ENCODE measurements at places on chromosomes 12 and 14. TPM values are rescaled to one million over a fixed set of nuclear protein-coding genes. Genes with fewer than 3 reads are reported as not detected.

SCNN1A gene
- total RNA-seq = 0.57 TPM

IL23A gene
- total RNA-seq = not detected

ART4 gene
- total RNA-seq = under 0.01 TPM

TMEM260 gene
- total RNA-seq = 17.9 TPM

PMCH gene
- not detected for total RNA-seq

ERP29 gene
- 26.6 TPM for total RNA-seq

YAF2 gene
- total RNA-seq = 19.2 TPM

FAM222A gene
- 1.3 TPM for total RNA-seq

SMCO3 gene
- total RNA-seq = not detected

LUM gene
- total RNA-seq = 151 TPM

CABP1 gene
- total RNA-seq = not detected

MGST1 gene
- 25.5 TPM for total RNA-seq

ZC2HC1C gene
- total RNA-seq = 2.3 TPM

PTGER2 gene
- 9.7 TPM for total RNA-seq

KRT80 gene
- total RNA-seq = 0.22 TPM

SMARCC2 gene
- total RNA-seq = 50.1 TPM

SP1 gene
- total RNA-seq = 62.7 TPM

KRT5 gene
- total RNA-seq = 1.7 TPM

CRIP1 gene
- 7.3 TPM for total RNA-seq

DCN gene
- 1,080 TPM for total RNA-seq

KCNA5 gene
- total RNA-seq = not detected

CLIP1 gene
- total RNA-seq = 56.7 TPM

TEDC1 gene
- total RNA-seq = 2.6 TPM

TAS2R9 gene
- total RNA-seq = not detected

ZNF385A gene
- total RNA-seq = 1.1 TPM

TSPAN9 gene
- total RNA-seq = 23.0 TPM

STAC3 gene
- total RNA-seq = 0.43 TPM

PPFIA2 gene
- total RNA-seq = not detected

CD69 gene
- total RNA-seq = 1.9 TPM

HSPB8 gene
- 13.7 TPM for total RNA-seq

LYZ gene
- total RNA-seq = 1.0 TPM

TAS2R14 gene
- total RNA-seq = 4.4 TPM

SAMD15 gene
- total RNA-seq = 3.6 TPM

MMP14 gene
- 991 TPM for total RNA-seq

GPR137C gene
- 0.43 TPM for total RNA-seq

KRT73 gene
- total RNA-seq = not detected

TAS2R7 gene
- not detected for total RNA-seq

ACSS3 gene
- total RNA-seq = 7.7 TPM

GPRC5D gene
- not detected for total RNA-seq

CLEC4D gene
- total RNA-seq = not detected

DEGS2 gene
- not detected for total RNA-seq

ZNF891 gene
- 0.44 TPM for total RNA-seq

HIF1A gene
- 648 TPM for total RNA-seq

KCNH5 gene
- total RNA-seq = not detected

AVPR1A gene
- not detected for total RNA-seq

HAL gene
- not detected for total RNA-seq

INSM2 gene
- total RNA-seq = not detected

CD163 gene
- total RNA-seq = not detected
